T-helper 9 cell (primary cell): ENCODE measurements at places on chromosomes 5 and 9.

GRCh38 chr9:127943731-127944144 is 6.1 kb upstream of the DPM2 start:
- peak; percentile 67 for DNase-seq

- no peak for DNase-seq
Measured at GRCh38 chr5:153831973-153832372, 206.7 kb downstream of the FAM114A2 start.

DNA sequence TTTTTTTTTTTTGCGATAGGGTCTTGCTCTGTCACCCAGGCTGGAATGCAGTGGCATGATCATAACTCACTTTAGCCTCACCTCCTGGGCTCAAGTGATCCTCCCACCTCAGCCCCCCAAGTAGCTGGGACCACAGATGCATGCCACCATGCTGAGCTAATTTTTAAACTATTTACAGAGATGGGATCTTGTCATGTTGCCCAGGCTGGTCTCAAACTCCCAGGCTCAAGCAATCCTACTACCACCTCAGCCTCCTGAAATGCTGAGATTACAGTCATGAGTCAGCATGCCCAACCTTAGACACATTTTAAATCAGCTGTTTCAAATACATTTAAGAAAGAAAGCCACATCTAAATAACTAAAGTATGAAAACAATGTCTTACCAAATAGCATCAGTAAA is 439.0 kb downstream of the EBF1 start:
- no peak for DNase-seq

DNA sequence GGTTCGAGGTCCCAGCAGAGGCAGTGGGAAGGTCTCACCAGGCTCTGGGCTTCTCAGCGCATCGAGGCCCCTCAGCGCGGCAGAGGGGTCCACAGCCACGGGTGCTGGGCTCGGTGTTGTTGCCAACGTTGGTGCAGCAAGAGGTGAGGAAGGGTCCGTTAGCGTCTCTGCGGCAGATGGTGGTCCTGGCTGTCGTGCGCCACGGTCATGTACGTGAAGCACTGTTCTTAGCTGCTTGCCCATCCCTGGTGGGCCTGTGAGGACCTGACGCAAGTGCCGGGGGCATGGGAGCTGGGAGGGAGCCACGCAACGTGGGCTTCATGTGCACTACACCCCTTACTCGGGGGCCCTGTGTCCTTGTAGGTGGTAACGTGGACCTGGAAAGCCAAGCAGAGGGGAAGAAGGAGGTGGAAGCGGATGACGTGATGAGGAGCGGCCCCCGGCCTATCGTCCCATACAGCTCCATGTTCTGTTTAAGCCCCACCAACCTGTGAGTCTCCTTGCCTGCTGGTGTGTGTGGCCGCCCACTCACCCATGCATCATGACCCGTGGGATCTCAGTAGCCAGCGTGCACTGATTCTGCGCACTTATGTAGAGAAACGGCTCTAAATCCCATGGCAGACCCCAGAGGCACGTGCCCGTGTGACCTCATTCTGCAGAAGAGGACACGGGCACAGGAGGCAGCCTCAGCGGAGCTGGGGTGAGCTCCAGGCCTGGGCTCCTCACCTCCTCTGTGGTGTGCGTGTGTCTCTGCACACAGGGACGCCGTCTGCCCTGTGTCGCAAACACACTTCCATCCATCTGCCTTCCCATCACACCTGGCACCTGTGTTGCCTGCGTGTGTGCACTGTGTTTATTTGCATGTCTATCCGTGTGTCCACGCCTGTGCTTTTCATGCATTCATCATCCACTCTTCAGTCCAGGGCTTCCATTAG is 166.1 kb downstream of the CACNA1B start:
- no peak for DNase-seq

GRCh38 chr5:125970631-125971307 is 452.4 kb upstream of the GRAMD2B start:
- no peak for DNase-seq

- DNase-seq = no peak
Measured at GRCh38 chr5:93294199-93294598, 286.8 kb downstream of the NR2F1-AS1 start.

DNA sequence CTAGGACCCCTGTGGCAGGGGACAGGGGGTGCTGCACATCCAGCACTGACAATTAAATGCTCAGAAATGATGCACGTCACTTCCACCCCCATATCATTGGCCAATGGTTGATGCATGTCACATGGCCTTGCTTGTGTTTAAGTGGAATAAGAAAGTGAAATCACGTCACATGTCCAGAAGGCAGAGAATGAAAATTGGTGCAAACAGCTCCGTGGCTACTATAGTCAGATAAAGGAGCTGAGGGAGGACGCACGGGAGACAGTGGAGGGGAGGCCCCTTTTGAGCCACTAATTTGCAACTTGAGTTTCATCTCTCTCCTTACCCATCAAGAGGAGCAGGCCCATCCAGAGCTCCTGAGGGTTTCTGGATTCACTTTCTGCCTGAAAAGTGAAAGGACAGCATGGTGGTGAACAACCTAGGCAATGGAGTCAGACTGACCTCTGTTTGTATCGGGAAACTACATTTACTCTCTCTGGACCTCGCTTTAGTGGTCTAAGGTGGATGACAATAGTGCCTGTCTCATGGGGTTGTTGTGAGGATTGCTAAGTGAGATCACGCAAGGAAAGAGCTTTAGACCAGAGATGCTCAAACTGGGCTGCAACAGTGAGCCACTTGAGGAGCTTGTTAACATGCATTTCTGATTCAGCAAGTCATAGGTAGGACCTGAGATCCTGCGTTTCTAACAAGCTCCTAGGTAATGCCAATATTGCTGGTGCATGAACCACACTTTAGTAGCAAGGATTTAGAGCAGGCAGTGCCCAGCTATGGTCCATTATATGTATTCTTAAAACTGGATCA is 133.9 kb upstream of the ADRA1B start:
- DNase-seq = no peak

DNA sequence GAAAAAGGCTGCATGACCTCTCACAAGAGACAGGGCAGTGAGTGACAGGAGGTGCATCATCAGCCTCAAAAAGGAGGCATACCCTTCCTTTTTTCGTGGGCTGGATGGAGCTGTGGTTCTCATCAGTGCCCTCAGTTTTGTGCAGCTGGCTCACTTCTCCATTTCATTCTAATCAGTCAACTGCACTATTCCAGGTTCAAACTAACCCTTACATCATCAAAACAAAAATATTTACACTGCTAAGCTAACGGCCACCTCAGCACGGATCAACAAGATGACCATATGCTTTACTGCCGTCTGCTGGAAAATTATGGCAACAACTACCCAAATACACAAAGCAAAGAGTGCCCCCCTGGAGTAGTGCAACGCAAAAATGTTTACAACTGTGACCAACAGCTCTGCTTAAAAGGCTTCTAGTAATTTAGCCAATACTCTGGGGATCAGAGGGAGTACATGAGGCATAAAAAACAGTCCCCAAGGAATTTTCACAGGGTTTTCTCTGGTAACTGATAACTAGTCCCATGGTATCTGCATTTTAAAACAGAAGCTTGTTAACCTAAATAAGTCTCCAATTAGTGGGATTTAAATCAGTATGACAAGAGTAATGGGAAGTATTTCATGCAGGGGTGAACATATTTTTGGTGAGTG is 10.8 kb downstream of the KCNV2 start:
- DNase-seq = no peak

- no peak for DNase-seq
Measured at GRCh38 chr9:118088090-118088489, 383.9 kb downstream of the TLR4 start.
